ENCODE measurements at places on chromosomes 2 and 18.

- no peak for ATAC-seq
These were observed 72.3 kb downstream of the SPTBN1 start for GRCh38 chr2:54528311-54528955.

DNA sequence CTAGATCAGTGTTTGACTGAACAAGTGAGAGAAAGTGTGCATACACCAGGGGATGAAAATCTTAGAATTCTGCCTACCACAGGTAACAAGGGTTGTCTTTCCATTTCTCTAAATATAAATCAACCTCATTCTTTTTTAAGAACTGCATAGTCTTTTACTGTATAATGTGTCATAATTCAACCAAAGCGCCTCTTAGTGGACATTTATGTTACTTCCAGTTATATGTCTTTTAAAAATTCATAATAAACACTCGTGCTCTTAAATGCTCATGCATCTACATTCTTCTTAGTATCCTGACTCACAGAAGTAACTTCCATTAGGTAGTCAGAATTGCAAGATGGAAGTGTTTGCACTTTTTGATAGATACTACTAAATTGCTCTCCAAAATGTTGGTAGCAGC, 76.2 kb downstream of the CHRNA1 start:
- ATAC-seq = no peak

DNA sequence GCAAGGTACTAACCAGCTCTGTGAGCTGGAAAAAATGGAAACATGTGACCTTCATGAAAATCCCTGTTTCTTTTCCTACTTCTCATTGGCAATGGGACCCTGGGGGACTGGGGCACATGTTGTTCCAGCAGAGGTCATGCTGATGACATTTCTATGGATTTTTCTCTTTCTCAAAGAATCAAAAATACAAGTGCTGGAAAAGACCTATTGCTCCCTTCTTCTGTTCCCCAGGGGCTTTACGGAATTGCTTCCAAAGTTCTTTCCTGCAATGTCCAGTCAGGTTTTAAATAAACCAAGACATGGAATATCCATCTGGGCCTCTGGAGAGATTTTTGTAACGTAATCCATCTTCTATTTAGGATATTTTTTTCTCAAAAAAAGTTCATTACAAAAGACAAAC, 1006.1 kb upstream of the CELF4 start:
- ATAC-seq = no peak

DNA sequence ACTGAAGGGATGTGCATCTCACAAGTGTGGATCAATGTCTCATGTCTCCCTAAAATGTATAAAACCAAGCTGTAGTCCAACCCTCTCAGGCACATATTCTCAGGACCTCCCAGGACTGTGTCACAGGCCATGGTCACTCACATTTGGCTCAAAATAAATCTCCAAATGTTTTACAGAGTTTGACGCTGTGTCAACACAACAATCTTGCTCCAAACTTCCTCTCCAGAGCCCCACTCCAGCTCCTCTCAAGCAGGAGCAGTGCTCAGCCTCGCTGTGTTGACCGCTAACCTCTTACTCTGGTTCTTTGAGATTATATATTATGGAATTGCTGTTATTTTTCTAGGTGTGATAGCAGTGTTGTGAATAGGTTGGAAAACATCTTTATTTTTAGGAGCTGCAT, 56.2 kb downstream of the CYP27C1 start:
- ATAC-seq = no peak

GRCh38 chr2:5555636-5556035, 136.5 kb upstream of the SOX11 start:
- ATAC-seq = no peak

DNA sequence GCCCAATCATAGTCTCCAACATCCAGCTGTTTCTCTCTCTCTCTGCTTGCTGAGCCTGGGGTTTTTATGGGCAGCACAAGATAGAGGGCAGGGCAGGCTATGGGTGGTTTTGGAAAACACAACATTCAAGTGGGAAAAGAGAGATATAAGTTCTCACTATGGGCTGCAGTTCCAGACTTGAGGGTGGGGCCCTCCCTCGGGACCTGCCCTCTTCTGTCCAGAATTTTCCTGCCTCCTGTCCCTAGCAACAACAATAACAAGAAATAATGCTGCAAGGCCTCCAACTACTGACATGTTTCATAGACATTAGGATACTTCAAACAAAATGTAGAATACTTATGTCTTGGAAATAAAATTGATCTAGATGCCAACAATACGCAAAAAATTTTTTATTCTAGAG, 107.8 kb downstream of the C18orf54 start:
- ATAC-seq = no peak

GRCh38 chr2:152627351-152627957, 89.8 kb downstream of the PRPF40A start:
- no peak for ATAC-seq

- no peak for ATAC-seq
These were observed 31.2 kb upstream of the EDAR start for GRCh38 chr2:109020217-109020637.

- peak; percentile 20 for ATAC-seq
These were observed 164.6 kb upstream of the DCC start for GRCh38 chr18:52175406-52175805.

- no peak for ATAC-seq
These were observed 103.9 kb upstream of the TACR1 start for GRCh38 chr2:75303227-75303626.

- ATAC-seq = no peak
These were observed 271.6 kb upstream of the SETBP1 start for GRCh38 chr18:44409071-44409470.

GRCh38 chr2:102250278-102250821, 61.0 kb upstream of the IL1RL1 start:
- no peak for ATAC-seq

DNA sequence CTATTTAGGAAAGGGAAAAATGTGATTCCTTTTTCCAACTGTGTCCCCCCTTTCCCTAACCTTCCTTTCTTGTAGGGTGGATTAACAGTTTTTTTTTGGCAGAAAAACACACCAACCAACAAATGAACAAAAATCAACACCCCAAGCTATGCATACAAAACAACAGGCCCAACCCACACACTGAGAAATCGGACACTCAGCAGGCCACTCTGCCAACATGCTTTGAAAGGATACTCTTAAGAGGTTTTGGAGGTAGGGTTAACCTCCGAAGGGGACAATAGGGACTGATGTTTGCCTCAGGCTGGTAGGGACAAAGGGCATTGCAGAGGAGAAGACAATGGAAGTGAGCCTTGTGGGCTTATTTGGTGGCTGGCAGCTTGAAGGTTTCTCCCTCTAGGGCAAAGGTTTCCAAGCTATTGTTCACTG, 33.1 kb upstream of the POLE4 start:
- no peak for ATAC-seq

- no peak for ATAC-seq
These were observed 105.2 kb downstream of the GALNT14 start for GRCh38 chr2:31033032-31033431.

DNA sequence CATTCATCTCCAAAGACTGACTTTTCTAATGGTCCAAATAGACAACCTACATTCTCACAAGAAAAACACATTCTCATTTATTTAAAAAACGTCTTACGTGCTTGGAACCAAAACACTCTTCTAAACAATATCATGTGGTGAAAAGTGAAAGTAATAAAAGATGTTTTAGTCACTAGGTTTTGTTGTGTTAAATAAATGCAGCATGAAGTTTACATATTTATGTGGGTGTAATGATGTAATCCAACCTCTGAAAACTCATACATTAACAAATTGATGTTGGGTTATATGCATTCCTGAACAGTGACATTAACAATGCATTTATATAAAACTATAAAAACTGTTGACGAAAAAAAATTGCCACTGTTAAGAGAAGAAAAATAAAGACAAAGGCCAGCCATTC, 55.1 kb upstream of the ACVR2A start:
- ATAC-seq = no peak

DNA sequence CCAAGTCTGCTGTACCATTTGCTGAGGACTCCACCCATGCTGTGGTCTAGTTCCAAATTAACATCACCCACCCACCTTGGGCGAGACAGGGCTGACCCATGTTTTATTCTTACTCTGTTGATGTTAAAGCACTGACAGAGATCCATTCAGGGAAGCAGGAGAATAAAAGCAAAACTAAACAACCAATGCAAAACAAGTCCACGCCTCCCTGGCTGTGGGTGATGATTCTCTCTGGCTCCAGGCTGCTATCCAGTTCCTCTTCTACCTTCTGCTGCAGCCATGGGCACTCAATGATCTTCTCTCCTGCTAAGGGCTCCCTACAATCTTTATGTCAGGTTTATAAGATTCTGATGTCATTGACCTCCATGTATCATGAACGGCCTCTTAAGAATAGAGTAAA, 786.6 kb upstream of the ID2 start:
- ATAC-seq = no peak

DNA sequence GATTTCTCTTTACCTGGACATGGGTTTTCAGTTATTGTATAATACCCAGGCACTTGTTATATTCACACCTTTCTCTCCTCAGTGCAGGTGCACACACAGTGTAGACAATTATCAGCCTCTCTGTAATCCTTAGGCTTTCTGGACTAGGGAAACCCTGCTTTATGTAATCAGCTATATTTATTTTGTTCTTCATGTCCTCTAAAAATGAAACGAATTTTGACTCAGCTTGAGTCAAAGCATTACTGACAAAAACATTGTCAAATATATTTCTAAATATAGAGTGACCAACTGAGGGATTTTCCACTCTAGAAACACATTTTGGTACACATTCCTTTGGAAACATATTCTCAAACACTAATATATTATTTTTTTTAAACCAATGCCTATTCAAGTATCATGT, 144.8 kb upstream of the GULP1 start:
- ATAC-seq = no peak

- ATAC-seq = no peak
These were observed 70.9 kb upstream of the HS6ST1 start for GRCh38 chr2:128389388-128390086.

- ATAC-seq = no peak
These were observed 555.2 kb upstream of the SETBP1 start for GRCh38 chr18:44125446-44125845.

GRCh38 chr2:119765433-119766002, 5.8 kb downstream of the PTPN4 start:
- no peak for ATAC-seq

GRCh38 chr2:20584399-20585358, 66.2 kb downstream of the HS1BP3 start:
- no peak for ATAC-seq

DNA sequence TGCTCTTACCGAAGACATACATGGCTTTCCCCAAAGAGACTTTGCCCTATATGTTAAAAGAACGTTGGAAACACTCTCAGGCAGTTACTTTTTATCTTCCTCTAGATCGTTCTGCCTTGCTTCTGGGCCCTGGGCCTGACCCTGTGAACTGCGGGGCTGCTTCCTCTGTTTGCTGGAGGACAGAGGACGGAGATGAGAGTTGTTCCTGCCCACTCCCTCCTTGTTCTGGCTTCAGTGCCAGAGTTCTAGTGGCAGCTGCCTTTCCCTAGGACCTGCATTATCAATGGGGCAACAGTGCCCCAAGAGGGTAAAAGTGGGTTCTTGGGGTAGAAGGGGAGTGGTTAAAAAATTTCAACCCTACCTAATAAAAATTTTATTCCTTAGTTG, 6.5 kb upstream of the FN1 start:
- no peak for ATAC-seq

DNA sequence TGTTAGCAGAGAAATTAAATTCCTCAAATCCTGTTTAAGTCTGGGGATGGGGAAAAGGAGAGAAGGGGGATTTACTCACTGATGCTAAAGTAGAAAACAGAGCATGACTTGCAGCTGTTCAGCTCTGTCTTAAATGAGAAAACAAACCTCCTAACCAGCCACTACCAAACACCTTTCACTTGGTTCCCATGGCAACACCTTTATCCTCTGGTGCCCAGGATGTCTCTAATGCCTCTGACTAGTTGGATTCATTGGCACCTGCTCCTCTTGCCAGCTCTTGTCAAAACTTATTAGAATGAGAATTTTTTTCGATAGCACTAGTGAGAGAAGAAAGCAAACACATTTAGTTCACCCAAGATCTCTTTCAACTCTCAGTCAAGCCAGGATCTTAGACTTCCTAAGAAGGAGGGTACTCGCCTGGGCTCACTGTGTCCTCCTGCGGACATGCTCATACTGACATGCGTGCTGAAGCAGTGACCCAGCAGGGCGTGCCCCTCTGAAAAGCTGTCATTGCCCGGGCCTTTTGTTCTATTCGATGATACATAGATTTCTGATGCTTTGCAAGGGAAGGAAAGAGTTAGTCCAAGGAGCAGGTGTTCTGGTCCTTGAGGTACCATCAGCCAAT, 656.0 kb upstream of the CELF4 start:
- ATAC-seq = no peak

- peak; percentile 86 for ATAC-seq
These were observed 17.6 kb downstream of the MYL12B start for GRCh38 chr18:3279201-3280185.

DNA sequence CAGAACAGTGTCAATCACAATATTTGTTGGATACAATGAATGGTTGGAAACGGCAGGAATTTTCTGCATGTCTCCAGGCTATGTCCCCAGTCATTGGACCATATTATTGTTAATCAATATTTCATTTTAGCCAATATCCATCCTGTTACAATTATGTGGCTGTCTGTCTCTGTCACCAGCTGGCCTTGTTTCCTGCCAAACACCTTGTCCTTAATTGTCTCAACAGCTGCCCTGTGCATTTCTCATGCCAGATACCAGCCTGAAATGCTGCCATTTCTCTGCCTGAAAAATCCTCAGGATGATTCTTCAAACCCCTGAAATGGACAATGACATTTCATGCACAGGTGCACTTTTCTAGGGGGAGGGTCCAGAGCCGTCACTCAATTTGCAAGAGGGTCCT, 170.6 kb downstream of the ALPK2 start:
- ATAC-seq = no peak

GRCh38 chr2:178241844-178242551, 47.7 kb downstream of the OSBPL6 start:
- ATAC-seq = no peak

GRCh38 chr2:234393354-234393753, 103.5 kb downstream of the ARL4C start:
- no peak for ATAC-seq

DNA sequence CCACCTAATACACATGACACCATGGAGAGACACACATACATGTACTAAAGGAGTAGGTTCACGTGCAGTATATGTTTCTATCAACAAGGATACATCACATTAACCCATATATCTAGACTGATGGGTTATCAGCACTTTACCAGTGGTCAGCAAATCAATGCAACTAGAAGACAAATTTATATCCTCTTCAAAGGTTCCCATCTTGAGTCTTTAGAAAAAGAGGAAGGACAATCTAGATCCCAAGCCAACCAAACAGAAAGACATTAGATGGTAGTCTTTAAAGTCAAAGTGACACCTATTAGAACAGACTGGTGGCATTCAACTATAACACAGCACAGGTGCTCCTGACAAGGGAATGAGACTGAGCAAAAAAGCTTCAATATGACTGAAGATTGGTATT, 13.8 kb upstream of the SERTAD2 start:
- ATAC-seq = no peak

Measured in stimulated activated memory B cell treated with anti-CD40 and anti-IgM and Interleukin-4, amounts not matched to agents 10 μg/mL and 1 μg/mL and 100 μg/mL, for 72 hours (primary cell).